Foreskin keratinocyte (primary cell): ENCODE measurements at places on chromosomes 1 and 21.

DNA sequence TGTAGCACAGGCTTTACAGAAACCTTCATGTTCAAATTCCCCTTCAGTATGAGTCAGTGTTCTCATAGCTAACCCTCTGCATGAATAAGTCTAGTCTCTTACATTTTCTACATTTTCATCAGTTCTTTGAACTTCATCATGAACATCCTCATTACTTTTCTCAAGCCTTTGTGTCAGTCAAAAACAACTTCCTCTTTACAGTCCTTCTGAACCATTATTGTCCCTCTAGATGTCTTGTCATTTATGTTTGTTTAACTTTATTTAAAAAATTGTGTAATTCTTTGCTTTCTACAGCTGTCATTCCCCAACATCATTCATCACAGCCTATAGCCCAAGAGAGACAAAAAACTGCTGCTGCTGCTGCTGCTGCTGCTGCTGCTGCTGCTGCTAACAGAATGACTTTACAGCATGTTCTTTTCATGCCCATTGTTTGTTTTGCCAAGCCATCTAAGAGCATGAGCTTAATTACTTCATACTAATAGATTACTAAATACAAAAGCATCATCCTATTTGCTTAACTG lies 133.1 kb downstream of the LRRC40 start:
- no peak for DNase-seq

GRCh38 chr1:78054559-78054958 lies 8.8 kb downstream of the GIPC2 start:
- no peak for DNase-seq

GRCh38 chr1:199948587-199949280 lies 78.8 kb upstream of the NR5A2 start:
- DNase-seq, result peak; percentile 90

- no peak for DNase-seq
These were observed 39.6 kb downstream of the KCTD3 start for GRCh38 chr1:215606564-215607168.

GRCh38 chr1:201614262-201615015 lies 75.5 kb downstream of the NAV1 start:
- no peak for DNase-seq

GRCh38 chr1:34794001-34794789 lies 1.4 kb downstream of the GJA4 start:
- DNase-seq, result no peak

GRCh38 chr1:68136187-68136586 lies 85.8 kb upstream of the DIRAS3 start:
- peak; percentile 66 for DNase-seq

DNA sequence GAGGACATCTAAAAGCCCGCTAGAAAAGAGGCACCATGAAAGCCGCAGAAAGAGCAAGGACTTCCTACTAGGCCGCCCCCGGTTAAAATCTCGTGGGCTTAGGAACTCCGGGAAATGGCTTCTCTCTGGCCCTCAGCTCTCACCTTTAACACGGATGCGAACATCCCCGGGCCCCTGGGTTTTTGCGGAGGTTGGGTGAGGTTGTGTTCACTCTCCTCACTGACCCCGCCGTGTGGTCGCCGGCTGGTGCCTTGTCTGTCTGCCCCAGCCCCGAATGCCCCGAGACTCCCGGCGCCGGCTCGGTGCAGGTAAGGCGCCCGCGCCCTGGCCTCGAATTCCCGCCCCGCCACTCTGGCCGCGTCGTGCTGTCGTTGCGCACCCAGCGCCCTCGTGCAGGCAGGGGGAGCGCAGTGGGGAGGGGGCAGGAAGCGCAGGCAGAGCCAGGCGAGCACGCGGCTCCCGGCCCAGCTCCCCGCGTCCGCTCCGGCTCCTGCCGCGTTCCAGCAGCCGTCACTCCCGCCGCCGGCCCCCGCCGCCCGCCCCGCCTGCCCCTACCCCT lies at the start of gene SHISAL2A:
TSS of gene SHISAL2A (plus strand) at position 437 of the 559 bp plus-strand sequence. CDS start 326 bp downstream, outside the sequence.
- no peak for DNase-seq

GRCh38 chr1:160007577-160008200 lies 24.1 kb downstream of the PIGM start:
- DNase-seq, result no peak

- no peak for DNase-seq
These were observed 47.8 kb downstream of the DAB1 start for GRCh38 chr1:57376041-57376440.

DNA sequence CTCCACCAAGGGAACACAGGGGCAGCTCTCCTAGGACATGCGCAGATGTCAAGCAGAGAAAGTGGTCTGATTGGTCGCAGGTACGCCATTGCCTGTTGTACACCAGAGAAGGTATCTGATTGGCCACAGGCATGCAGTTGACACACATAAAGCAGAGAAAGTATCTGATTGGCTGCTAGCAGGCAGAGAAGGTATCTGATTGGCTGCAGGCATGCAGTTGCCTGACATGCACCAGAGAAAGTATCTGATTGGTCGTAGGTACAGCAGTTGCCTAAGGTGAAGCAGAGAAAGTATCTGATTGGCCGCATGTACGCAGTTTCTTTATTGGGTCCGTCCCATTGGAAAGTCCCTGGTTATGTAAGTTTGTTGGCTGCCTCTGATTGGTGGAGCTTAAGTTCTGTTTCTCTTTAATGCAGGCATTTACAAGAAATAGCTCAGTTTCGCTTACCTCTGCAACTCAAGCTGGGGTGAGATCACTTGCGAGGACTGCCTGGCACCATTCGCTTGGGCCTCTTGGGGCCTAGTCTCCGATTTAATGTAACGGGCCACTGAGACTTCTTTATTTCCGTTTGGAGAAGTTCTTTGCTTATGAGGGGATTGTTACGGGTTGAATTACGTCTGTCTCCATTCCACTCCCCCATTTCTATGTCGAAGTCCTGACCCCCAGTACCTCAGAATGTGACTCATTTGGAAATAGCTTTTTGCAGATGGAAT lies 74.2 kb downstream of the SIK1 start:
- DNase-seq, result no peak

DNA sequence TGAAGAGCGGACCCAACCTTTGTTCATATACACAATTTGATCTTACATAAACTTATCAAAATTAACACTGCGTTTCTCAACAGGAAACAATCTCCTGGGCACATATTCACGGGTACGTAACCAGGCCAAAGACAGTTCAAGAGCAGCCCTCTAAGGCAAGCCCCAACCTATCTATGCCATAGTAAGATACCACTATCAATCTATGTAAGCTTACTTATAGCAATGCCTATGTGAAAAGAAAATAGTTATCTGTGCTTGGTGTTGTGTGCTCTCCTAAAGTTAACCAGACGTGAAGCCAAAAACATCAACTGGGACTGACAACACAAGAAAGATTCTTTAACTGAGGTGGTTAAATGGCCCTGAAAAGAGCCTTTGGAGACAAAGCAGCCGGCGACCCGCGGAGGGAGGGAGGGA lies 49.4 kb upstream of the BOLA1 start:
- DNase-seq, result no peak

- DNase-seq, result no peak
These were observed 3.5 kb downstream of the C1orf159 start for GRCh38 chr1:1112237-1112985.

- no peak for DNase-seq
These were observed 84.4 kb upstream of the RAB4A start for GRCh38 chr1:229186373-229187056.

DNA sequence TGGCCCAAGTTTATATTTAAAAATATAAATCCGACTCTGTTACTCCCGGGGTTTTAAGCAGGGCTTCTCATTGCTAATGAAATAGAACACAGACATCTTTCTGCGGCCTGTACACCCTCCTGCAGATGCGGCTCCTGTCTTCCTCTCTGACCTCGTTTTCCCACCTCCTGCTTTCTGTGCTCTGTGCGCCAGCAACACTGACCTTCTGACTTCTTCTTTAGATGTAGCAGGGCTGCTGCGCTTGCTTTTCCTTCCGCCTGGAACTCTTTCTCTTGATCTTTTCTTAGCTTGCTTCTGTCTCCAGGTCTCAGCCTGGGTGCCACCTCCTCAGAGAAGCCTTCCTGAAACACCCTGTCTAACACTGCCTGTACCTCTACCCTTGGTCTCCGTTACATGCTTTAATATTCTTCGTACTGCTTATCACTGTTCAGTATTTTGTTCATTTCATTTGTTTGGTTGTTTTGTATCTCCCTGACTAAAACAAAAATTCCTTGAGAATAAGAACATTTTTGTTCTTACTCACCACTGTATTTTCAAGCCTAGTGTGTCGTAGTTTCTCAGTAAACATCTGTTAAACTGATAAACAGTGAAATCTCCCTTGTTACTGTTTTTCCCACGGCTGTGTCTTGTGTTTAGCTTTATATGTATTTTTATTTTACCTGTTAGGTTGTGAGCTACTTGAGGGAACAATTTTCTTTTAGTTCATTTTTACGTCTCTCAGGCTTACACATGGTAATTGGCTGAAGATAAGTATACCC lies 79.0 kb downstream of the ST3GAL3 start:
- DNase-seq, result no peak

DNA sequence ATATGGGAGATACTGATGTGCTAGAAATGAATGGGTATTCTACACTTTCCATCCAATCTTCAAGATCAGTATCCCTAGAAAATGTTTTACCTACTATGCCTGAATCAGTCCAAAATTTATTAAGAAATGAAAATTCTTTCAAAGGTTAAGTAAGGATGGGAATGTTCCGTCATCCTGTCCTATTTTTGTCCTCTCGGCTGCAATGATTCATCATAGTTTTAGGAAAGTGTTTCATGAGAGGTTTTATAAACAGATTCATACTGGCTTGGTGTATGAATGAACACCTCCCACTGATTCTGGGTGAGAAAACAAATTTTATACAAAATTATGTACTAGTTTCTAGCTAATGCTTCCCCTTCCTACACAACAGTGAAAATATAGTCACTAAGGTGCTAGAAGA lies 504.6 kb upstream of the NR5A2 start:
- no peak for DNase-seq

- DNase-seq, result no peak
These were observed 867.4 kb downstream of the KCNT2 start for GRCh38 chr1:195740862-195741261.

- DNase-seq, result no peak
These were observed 201.2 kb downstream of the TOMM20 start for GRCh38 chr1:234927312-234927970.

- DNase-seq, result no peak
These were observed 454.6 kb upstream of the RUNX1 start for GRCh38 chr21:35503671-35504070.

DNA sequence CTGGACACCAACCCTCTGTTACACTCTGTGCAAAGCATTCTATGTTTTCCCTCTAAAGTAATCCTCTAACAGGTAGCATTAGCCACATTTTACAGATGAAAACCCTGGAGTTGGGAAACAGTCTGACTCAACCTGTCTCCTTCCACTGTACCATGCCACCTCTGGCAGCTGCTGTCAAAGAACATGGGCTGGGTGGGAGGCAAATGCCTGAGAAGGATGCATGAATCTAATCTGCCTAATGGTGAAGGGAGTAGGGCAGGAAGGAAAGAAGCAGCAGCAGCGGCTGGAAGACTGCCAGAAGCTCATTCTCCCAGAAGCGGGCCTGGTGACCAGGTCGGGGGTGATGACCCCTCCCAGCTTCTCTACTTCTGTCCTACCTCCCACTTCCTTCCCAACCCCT lies 21.7 kb downstream of the LRRC71 start:
- no peak for DNase-seq

GRCh38 chr1:236524895-236525184 lies 1.1 kb downstream of the LGALS8 start:
- DNase-seq, result no peak

DNA sequence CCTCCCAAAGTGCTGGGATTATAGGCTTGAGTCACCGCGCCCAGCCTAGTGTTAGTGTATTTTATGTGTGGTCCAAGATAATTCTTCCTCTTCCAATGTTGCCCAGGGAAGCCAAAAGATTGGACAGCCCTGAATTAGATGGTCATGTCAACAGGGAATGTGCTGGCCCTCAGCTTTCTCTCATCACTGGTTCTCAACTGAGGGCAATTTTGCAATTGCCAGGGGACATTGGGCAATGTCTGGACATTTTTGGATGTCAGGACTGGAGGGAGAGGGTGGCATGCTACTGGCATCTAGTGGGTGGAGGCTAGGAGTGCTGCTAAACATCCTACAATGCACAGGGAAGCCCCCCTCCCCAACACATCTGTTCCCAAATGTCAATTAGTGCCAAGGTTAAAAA lies 95.0 kb downstream of the LAMC2 start:
- DNase-seq, result peak; percentile 55

- DNase-seq, result no peak
These were observed 164.4 kb downstream of the GIPC2 start for GRCh38 chr1:78210175-78210574.

DNA sequence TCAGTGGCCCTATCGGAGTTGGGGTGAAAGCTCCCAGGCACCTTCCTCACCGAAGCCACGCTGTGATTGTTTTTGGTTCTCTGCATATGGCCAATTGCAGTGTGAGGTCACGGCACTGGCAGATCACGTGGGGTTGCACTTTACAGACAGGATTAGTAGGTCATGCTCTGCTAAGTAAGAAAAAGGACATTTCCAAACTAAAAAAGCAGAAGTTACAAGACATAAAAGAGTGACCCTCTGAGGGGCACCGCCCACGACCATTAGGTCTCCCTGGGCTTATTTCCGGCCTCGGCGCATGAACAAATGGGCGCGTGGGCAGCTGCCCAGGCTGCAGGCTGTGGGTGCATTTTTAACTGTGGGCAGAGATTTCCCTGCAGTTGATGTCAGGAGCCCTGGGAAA lies 2.0 kb downstream of the CAPN9 start:
- no peak for DNase-seq
